ENCODE measurements at places on chromosomes 4 and X.
A peak's percentile ranks its signal among the peaks of the same experiment; 100 is the strongest.

DNA sequence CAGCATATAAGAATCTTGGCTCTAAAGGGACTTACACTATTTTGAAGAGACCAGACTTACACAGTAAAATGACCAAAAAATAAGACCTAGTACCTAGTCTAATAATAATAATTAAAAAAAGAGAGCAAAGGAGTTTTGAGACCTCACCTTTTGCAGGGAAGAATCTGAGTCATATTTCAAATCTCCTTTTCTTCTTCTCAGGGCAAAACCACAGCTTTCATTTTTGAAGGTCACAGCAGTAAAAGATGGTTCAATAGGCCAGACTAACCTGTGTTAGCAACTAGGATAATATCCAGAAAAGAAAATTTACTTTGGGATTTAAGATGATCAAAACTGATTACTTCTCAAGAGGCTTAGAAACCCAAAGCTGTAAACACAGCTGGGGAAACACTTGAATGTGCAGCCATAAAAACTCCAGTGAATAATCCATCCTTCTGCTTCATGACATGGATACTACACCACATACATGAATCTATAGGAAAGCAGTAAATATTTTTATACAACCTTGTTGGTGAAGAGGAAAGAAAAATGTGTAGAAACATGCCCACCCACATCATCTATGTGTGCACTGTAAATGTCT is 25.9 kb upstream of the LNX1 start:
- DNase-seq: no peak

- DNase-seq: no peak
Observed at GRCh38 chrX:56798866-56799758, 70.1 kb downstream of the NBDY start.

- DNase-seq: no peak
Observed at GRCh38 chrX:53084863-53085262, 2.7 kb downstream of the TSPYL2 start.

DNA sequence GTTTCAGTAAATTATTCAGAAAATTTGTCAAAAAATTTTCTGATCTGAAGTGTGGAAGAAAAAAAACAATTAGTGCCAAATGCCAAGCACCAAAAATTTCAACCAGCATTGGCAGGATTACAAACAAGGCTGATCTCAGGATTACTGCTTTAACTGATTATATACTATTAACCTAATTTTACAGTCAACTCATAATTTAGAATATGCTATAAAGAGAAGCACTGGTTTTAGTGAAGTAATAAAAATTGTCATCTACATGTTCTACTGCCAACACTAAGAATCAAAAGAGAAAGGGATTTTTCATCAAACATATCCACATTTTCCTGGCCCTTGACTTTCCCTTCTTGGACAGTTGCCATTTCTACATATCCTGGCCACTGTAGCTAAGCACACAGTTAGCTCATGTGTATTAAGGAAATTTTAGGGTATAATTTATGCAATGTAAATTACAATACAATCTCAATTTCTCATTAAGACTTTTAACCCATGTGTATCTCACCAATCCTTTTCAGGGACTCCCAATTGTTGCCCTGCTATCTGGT is 33.8 kb downstream of the THOC2 start:
- peak; percentile 5 for DNase-seq

GRCh38 chr4:124711471-124712371 is 811 bp downstream of the ANKRD50 start:
- DNase-seq: peak; percentile 74

GRCh38 chrX:8404471-8404870 is 60.2 kb upstream of the VCX3B start:
- DNase-seq: no peak

DNA sequence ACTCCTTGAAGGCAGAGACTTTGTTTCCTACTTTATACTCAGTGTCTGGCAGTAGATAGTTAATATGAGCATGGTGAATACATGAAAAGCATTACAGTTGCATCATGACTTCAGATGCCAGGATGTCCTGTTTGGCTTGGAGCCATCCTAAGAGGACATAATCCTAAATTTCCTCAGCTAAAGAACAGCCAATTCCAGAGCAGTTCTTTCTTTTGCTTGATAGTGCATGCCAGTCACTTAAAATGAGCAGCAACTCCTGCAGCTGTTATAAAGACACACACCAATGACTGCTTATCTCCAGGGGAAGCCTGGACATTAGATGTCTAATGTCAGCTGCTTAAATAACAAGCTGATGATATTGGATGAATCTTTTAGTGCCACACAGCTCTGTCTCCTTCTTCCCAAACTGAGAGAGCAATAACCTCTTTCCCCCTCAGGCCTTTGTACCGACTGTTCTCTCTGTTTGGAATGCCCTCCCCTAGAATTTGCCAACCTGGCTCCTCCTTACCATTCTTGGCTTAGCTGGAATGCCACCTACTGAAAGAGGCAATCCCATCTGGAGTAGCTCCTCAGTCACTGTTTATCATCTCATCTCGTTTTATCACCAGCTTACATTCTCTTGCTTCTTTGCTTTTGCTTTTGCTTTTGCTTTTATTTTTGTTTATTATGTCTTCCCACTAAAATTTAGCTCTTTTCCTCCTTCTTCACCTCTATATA is 100.8 kb upstream of the USP38 start:
- DNase-seq: peak; percentile 68

- no peak for DNase-seq
Observed at GRCh38 chr4:127084666-127085065, 548.1 kb upstream of the INTU start.

- no peak for DNase-seq
Observed at GRCh38 chr4:25013756-25014661, 16.7 kb downstream of the LGI2 start.

DNA sequence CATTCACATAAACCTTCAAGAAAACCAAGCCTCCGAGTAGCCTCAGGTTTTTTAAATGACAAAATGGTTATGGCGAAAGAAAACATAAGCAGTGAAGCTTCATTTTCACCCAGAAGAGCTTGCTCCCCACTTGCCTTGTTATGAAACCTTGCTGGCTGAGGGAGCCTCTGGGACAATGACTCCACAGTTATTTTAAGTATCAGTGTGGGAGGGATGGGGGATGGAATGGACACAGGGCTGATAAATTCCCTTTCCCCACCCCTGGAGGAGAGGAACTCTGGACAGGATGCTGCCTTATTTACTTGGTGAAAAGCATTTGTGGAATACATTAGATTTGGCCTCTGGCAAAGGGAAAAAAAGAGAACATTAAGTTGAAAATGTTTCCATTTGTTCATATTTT is 220.7 kb upstream of the CNKSR2 start:
- peak; percentile 75 for DNase-seq

DNA sequence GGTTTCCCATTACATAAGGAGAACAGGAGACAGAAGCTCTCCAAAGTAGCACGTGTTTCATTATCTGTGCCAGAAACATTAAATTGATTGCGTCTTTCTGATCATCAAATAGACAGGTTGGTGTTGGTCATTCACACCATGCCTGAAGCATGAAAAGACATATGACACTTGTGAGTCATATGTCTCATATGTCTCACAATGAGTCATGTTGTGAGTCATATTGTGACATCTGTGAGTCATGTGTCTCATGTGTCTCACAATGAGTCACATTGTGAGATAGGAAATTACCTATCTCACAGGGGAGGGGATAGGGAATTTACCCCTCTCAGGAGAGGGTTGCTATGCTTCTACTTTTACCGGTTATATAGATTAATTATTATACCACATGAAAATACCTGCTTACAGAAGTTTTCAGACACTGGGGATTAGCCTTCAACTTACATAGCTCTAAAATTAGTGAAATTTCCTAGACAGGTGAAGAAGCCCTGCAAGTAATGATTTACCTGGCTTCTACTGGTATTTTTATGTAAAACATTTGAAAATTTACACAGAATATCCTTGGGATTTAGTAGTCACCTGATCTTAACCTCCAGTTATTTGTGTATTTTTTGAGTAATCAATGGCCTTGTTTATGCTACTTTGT is 80.8 kb downstream of the NPFFR2 start:
- DNase-seq: peak; percentile 4

- DNase-seq: peak; percentile 61
Observed at GRCh38 chr4:85929961-85930665, 429.7 kb downstream of the MAPK10 start.

GRCh38 chrX:118536687-118537461 is 41.3 kb downstream of the DOCK11 start:
- DNase-seq: no peak

DNA sequence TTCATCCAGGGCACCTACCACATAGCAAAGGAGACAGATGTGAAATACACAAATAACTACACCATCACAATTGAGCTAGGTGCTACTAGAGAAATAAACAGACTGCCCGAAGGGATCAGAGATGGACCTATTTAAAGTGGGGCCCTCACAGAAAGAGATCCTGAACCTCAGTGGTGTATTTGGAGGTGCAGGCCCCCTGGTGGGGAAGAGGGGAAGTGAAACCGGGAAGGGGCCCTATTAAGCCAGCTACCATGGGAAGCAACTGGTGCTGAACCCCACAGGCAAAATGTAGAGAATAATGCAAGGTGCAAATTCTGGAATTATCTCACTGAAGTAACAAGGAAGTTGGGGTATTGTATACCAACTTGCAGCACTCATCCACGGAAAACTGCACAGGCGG is 78.6 kb upstream of the FAM9A start:
- DNase-seq: peak; percentile 9

DNA sequence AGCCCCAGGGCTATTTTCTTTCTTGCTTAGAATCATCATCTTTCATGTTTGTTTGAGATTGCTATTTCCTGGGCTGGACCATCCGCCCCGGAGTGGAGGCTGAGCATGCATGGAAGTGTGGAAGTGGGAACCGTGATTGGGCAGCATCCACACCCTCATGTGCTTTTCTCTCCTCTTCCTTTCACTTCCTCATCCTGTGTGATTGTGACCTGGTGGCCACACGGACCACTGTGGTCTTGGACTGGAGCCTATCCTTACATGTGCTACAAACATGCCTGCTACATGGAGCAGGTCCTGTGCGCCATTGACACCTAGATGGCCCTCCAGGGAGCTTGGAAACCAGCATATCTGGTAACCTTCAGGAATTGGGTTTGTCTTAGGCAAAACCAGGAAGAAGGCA is 175.9 kb upstream of the LCORL start:
- no peak for DNase-seq

DNA sequence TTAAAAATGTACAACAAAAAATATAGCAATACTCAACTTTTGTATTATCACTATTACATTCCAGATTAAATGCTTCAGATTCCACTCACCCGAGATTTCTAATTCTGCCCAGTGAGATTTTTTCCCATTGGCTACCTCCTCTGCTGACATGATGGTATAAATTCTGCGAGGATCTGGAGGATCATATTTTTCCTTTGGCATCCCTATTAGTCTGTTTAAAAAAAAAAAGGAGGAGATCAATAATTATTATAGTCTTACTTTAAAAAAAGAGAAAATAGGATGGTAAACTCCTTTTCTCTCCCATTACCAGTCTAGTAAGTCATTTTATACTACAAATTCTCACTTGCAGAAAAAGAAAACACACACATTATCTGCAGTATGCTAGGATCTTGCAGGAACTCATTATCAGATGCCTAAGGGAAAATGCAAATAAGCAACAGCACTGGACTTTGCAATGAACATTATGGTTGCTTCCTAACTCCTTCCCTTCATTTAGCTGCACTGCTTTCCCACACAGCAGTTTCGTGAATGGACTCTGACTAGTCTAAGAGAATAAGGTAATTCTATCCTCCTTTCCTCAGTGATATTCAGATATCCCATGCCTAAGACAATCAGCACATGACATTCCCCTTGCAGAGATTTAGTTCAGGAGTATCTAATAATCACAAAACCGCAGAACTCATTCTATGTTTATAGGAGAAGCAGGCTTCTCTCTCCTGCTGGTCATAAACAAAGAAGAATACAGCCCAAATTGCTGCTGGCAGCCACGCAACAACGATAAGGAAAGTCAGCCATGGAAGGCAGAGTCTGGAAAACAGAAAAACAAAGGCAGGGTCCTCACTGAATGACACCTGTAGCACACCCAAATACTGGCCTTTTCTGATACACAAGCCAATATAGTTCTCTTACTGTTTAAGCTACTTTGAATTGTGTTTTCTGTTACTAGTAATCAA is 42.7 kb downstream of the CNOT6L start:
- no peak for DNase-seq

- DNase-seq: no peak
Observed at GRCh38 chr4:143699331-143700045, 987 bp downstream of the FREM3 start.

DNA sequence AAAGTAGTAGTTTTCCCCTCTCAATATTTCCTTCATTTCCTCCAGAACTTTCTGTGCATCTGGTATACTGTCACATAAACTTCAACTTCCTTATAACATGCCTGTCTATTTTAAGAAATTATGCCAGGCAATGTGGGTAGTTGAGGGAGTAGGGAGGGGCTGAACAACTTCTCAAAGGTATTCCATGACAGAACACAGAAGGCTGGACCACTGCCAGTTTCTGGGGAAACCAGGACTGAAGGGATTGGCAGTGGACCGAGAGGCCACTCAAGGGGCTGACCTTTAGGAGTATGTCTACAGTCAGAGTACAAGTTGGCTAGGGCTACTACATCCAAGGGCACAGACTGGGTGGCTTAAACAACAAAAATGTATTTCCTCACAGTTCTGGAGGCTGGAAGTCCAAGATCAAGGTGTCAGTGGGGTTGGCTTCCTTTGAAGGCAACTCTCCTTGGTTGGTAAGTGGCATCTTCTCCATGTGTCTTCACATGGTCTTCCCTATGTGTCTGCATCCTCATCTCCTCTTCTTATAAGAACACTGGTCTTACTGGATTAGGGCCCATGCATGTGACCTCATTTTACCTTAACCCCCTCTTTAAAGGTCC is 6.9 kb downstream of the SH3RF1 start:
- peak; percentile 51 for DNase-seq

DNA sequence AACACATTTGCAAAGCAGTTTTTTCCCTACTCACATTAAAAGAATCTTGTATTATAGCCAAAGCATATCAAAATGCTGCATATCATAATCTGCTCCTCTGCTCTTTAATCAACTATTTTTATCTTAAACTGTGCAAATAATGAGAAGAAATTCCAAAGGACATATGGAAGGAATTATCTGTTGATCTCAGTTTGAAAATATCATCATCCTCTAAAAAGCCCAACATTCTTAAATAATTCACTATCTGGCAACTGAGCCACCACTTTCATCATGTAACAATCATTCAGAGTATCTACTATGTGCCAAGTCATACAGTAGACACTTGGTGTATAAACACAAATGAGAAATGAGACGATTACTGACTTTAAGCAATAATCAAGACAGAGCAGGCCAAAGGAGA is 63.0 kb downstream of the PRSS12 start:
- no peak for DNase-seq

DNA sequence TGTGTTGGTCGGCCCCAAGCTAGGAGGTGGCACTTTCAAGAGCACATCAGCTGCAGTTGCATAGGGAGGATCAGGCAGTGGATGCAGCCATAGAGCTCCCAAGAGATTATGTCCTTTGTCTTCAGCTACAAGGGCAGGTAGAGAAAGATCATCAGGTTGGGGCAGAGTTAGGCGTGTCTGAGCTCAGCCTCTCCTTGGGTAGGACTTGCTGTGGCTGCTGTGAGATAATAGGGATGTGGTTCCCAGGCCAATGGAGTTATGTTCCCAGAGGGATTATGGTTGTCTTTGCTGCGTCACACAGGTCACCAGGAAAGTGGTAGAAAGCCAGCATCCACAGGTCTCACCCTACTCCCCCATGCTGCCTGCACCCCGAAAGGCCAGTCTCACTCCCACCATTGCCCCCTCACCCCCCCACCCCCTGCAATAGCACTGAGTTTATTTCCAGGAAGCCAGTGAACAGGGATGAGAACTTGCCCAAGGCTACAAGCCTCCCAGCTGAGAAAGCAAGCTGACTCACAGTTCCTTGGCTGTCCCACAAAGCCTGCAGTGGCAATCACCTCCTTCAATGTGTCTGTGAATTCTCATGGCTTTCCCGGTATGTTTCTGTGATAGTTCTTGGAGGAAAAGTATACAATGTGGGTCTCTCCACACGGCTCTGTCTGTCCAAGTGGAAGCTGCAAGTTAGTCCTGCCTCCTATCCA is 148.4 kb downstream of the STPG2 start:
- no peak for DNase-seq

All from myocyte (in vitro differentiated cells).